IMR-90 (cell line): ENCODE measurements at places on chromosomes 5 and 9. TPM values are rescaled to one million over a fixed set of nuclear protein-coding genes. Genes with fewer than 3 reads are reported as not detected.

The CARTPT gene
- not detected in 2 replicates for total RNA-seq

DNA sequence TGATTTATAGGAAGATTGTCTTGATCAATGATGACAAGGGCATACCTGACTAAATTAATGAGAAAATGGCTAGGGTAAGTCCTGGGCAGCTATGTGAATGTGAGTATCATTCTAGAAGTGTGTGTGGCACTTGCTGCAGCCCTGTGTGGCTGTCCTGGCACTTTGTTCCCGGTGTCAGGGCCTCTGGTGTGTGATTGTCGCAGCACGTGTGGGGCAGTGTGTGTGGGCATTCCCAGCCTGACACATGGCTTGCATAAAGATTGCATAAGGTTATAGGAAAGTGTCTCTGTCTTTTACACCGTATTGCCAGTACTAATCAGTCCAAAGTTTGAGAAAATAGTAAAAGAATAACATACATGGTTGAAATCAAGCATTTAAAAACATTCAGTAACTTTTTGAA, 74.4 kb downstream of the TRIO start:
- DNase-seq = no peak

DNA sequence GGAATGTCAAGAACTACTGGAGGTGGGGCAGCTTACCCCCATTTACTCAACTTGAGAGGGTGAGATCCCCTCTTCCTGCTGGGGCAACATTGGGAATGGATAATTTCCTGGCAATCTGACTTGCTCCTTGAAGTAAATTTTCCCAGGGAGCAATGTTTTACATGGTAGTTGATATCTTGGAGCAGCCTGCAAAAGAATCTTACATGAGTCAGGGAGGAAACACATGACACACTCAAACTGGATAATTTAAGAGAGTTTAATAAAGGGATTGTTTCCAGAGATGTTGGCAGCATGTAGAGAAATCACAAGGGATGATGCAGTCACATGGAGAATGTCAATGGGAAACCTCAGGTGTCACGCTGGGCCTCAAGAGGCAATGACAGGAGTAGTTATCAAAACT, 212.5 kb downstream of the GAS1 start:
- DNase-seq = peak; percentile 83

- peak; percentile 24 for DNase-seq
These were observed 154.7 kb downstream of the KIAA0825 start for GRCh38 chr5:94463739-94464138.

- no peak for DNase-seq
These were observed 477.8 kb downstream of the CTNND2 start for GRCh38 chr5:11426442-11426841.

- peak; percentile 3 for DNase-seq
These were observed 496.1 kb downstream of the NFIB start for GRCh38 chr9:13817754-13818278.

- DNase-seq = no peak
These were observed 23.8 kb downstream of the CD14 start for GRCh38 chr5:140609126-140609525.

The SYK gene
- total RNA-seq = not detected in 2 replicates

GRCh38 chr5:11064763-11065450, 303.9 kb upstream of the DAP start:
- DNase-seq = no peak
